ENCODE measurements at places on chromosomes 5 and 9.

DNA sequence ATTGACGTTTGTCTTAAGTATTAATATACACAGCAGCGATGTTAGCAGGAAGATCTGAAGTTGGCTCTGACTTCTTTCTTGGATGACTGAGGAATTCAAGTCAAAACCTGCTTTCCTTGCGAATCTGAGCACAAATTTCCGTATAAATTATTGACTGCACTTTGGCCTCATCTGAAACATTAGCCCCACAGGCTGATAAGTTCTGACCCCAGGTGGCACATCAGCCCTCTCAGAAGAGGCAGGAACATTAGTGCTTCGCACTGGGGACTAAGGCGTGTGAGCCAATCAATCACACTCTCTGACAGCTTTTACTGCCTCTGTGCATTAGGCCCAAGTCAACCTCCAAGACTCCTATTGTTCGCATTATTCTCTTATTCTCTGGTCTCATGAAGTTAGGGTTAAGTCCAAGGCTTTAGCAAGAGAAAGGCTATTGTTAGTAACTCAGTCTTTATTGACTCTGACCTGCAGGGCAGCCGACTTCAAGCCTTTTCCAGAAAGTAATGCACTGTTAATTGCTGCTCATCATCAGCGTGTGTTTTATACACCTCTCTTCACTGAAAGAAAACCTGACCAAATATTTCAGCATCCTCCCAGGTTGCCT is 84.2 kb downstream of the ZNF608 start:
- DNase-seq: no peak

- no peak for DNase-seq
These were observed 55.4 kb downstream of the STK32A start for GRCh38 chr5:147290261-147290660.

GRCh38 chr9:70581214-70581954 is 166.9 kb upstream of the KLF9 start:
- no peak for DNase-seq

GRCh38 chr9:109624143-109624542 is 126.0 kb upstream of the PTPN3 start:
- DNase-seq: no peak

DNA sequence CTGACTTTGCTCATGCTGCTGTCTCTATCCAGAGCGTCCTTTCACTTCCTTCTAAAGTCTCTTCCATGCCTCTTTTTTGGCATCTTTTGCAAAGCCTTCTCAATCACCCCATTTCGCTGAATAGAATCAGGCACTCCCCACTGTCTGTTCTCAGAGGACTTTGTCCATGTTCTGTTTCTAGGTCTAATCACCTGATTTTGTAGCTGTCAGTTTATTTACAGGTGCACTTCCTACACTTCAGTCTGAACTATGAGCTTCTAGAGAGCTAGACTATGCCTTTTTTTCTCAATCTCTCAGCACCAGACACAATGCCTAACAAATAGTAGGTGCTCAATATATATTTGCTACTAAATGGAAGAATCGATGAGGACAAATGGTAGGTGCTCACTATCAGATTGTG is 29.9 kb downstream of the TLR4 start:
- DNase-seq: no peak

DNA sequence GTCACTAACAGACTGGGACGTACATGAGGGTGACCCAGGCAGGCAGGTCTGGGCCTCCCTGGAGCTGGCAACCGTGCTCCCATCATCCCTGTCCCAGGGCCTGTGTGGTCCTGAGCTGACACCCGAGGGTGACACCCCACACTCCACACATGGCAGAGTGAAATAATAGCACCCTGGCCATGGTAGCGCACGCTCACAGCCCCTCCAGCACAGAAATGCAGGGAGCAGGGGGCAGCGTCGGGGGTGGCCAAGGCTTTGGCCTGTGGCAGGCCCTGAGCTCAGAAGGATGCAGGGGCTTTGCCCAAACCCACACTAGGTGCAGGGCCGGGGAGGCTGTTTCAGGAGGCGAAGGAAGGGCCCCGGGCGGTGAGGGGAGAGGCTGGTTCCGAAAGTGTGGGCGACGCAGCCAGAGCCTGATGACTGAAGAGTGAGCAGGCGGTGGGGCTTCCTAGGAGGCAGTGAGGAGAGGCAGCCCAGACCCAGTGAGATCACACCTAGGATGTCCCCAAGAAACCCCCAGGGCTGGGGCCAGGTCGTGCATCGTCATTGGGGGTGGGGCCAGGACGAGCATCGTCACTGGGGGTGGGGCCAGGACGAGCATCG is 12.9 kb downstream of the OR2V2 start:
- peak; percentile 83 for DNase-seq

- no peak for DNase-seq
These were observed 47.2 kb downstream of the RFX3 start for GRCh38 chr9:3478549-3478953.

GRCh38 chr5:150034662-150035061 is 34.1 kb downstream of the HMGXB3 start:
- DNase-seq: no peak

- DNase-seq: no peak
These were observed 4.3 kb downstream of the ANXA6 start for GRCh38 chr5:151153300-151153699.

DNA sequence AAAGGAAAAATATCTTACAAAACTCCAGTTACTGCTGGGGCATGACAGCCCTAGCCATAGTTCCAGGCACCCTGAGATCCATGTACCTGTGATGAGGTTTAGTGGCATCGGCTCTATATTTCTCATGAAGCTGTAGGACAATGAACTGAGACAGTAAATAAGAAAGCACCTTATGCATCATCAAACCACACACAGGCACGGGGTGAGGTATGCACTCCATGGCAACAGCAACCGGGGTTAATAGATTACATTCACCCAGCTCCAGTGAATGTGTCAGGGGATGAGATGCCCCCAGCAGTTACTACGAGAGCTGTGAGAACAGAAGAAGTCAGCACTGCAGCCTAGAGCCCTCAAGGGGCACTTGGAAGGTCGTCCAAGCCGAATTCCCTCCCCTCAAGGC is 162.0 kb upstream of the S1PR3 start:
- no peak for DNase-seq

GRCh38 chr9:130410443-130410842 is 34.3 kb upstream of the ASS1 start:
- DNase-seq: no peak

DNA sequence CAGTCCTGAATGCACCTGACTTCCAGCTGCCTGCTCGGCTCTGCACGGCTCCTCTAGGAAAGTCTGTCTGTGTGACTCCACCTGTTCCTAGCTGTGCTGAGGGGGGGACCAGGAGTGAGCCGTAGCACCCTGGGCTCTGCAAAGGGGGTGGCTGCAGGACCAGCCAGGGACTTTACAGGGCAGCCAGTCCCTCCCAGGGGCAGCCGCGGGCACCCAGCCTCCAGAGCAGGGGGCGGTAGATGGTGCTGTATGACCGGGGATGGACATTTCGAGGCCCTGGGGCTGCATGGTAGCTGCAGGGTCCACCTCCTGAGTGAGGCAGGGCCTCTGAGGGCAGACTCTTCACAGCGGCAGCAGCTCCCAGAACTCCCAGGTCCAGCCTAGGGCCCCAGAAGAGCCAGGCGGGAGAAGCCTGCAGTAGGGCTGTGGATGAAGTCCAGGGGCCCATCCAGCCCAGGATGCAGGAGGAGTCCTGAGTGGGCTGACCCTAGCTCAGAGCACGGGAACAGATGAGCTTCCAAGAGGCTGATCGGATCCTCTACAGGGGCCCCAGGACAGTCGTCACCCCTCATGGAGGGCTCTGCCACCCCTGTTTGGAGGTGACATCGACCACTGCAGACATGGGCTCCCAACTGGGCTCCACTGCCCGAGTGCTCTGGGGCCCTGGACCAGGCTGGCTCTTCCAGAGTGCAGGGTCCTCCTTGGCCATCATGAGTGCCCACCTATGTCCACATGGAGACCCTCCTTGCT is 105.4 kb downstream of the ZNF354C start:
- no peak for DNase-seq

Measured in stimulated activated CD4-positive, alpha-beta T cell treated with anti-CD3 and anti-CD28 coated beads, Interleukin-4, amount 100 ng/mL, for 1 hour (primary cell).